HCEC 1CT (cell line): ENCODE measurements at places on chromosomes 2 and 18.

DNA sequence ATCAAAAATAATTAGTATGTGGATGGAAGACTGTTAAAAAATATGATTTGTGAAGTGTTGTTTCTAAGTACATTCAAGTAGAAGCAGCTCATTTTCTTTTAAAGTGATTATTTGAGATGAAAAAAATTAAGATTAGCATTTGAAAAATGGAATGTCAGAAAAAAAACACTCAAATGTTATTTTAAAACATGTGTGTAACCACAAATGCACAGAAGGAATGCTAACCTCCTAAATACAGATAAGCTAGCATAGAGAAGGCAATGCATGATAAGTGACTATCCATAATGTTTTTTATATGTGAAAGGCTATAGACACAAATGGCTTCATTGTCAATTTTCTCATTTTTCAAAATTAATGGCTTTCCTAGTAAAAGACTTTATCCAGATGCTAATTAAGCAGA, 198.9 kb downstream of the NYAP2 start:
- no peak for DNase-seq

- no peak for DNase-seq
Observed at GRCh38 chr2:230520061-230520874, 104.3 kb downstream of the SP100 start.

DNA sequence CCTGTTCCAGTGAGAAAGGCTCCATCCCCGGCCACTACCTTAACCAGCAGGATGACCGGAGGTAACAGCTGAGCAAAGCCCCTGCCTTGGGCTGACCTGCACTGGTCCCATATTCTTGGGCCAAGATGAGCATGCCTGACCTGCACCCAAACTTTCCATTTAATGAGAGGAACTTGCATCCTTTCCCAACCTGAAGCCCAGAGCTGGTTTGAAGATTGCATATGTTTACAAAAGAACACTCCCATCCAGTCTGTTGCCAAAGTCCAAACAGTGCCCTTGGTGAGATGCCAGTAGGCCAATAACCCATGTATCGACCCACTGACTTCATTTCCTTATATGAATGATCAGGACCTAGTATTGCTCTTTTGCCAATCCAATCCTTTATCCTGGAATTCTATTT, 5.5 kb upstream of the NPAS2 start:
- no peak for DNase-seq

DNA sequence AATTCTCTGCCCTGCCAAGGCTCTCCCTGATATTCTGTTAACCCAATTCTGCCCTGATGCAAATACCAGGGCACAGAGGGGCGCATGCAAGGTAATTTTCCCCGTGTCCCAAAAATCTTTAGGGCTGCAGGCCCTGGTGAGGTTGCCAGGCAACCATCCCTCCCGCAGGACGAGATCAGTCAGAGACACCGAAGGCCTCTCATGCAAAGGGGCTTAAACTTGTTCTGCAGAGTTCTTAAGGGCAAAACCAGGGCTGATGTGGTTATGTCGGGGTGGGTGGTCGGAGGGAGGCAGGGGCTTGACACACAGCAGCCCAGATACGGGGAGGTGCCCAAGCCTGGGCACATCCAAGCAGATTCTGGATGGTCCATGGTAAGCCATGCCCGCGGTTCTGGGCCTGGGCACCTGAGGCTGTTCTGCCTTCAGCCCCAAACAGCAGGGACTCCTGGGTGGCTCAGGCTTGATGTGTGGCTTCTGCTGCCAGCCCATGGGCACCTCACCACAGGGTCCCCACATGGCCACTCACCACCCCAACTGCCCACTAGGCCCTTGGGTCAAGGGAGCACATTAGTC, 27.2 kb downstream of the STEAP3 start:
- no peak for DNase-seq

- DNase-seq = no peak
Observed at GRCh38 chr2:236498369-236498768, 71.3 kb upstream of the ACKR3 start.

DNA sequence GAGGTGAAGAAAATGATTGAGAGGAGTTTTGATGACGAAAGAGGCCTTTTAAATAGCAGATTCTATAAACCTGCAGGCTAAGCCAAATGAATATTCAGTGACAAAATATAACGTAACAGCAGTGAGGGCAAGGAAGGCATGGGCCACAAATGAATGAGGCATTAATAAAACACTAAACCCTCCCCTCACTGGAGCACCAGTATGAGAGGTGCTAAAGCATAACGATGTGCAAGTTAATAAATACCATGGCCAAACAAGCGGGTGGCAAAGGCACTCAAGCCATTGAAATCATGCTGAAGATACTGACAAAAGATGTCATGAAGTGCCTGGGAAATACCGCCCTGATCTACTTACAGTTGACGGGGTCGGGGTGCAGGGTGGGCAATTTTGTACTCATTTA, 30.2 kb upstream of the LONRF2 start:
- DNase-seq = no peak
